ENCODE measurements at places on chromosomes 2 and 18.

DNA sequence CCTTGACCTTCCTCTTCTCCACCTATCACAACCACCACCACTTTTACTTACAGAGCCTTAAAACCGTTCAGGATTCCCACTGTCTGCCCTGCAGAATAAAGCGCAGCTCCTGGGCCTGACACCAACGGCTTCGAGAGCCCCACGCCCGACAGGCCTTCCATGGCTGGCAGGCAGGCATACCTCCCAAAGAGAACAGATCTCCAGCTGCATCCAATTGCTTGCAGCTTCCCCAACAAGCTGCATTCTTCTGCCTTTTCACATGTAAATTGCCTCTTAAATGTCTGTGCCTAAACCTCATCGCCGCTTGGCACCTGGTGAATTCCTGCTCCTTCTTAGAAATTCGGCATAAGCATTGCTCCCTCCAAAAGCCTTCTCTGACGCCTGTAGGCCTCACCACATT is 31.5 kb upstream of the FAM124B start:
- DNase-seq, result no peak

GRCh38 chr18:45788861-45789260 is 36.6 kb upstream of the SIGLEC15 start:
- DNase-seq, result no peak

- DNase-seq, result no peak
Observed at GRCh38 chr2:183729380-183729779, 605.1 kb downstream of the NUP35 start.

- no peak for DNase-seq
Observed at GRCh38 chr2:179569831-179570233, 291.6 kb downstream of the ZNF385B start.

DNA sequence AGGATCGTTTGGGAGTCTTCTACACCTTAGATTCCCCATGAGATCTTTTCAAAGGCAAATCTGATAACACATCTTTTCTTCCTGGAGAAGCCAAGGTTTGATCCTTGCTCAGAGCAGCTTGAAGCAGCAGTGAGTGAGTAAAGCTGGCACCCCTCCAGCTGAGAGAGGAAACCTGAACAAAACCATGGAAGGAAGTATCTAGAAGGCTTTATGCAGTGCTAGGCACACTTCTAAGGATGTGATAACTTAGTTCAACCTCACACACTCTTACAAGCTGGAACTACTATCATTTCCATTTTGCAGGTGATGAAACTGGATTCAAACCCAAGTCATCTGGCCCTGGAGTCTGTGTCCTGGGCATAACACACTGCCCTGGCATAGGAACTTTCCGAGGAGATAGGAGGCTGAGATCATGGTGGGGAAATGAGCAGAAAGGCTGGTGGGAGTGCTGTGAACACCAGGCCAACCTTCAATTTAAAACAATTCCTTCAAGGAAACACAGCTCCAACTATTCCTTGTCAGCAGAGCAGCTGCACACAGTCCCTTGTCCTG is 71.2 kb downstream of the CTAGE1 start:
- DNase-seq, result no peak

DNA sequence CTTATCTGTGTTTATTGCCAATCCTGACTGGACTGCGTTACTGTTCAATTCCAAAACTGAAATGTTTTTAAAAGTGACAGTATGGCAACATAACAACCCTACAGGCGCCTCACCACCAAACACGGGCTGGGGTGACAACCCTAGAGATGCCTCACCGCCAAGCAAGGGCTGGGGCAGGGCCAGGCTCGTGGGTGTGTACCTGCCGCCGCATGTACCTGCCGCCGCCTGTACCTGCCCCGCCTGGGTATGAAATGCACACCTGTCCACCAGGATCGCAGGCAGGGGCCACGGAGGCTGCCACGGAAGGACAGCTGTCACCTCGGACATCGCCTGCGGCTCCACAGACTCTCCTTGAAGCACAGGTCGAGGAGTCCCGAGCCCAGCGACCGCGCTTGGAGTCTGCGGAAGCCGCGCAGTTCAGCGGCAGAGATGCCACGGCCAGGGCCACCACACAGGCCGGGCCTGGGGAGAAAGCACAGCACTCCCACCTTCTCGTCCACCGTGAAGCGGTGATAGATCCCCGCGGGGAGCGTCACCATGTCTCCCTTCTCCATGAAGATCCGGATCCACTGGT is 18.9 kb downstream of the ADI1 start:
- DNase-seq, result no peak

DNA sequence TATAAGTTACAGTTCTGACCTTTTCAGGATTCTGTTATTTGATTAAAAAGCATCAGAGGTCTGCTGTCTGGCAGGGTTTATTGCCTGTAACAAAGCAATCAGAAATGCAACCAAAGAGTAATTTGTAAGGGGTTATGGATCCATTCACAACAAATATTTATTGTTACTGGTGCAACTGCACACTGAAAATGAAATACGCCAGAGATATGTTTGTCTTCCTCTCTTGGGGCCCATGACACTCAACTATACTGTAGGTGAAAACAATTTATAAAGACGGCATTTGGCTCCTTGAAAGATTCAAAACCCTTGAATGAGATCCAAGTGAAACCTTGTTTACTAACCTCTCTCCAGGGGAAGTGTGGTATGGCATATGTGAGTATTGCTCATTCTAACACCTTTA is 452.2 kb downstream of the MBD2 start:
- no peak for DNase-seq
